ENCODE measurements at places on chromosomes 12 and 14.

- no peaks in the 10 kb centered on the region for H3K27me3 ChIP-seq
- H3K4me3 ChIP-seq: no peak overlapping the region
- no peak overlapping the region for H3K27ac ChIP-seq
- DNase-seq: no peak
- no peaks in the 10 kb centered on the region for H3K36me3 ChIP-seq
- H3K4me1 ChIP-seq: no peaks in the 10 kb centered on the region
These were observed 66.7 kb upstream of the PTCSC3 start for GRCh38 chr14:36243183-36243582.

- no peaks in the 10 kb centered on the region for H3K4me1 ChIP-seq
- no peak overlapping the region for H3K27ac ChIP-seq
- no peaks in the 10 kb centered on the region for H3K36me3 ChIP-seq
- no peak overlapping the region for H3K4me3 ChIP-seq
These were observed 410.7 kb downstream of the TMEM117 start for GRCh38 chr12:44246482-44247105.

- DNase-seq: no peak
- no peak overlapping the region for H3K27ac ChIP-seq
- no peak overlapping the region for H3K4me3 ChIP-seq
These were observed 6.8 kb downstream of the KNTC1 start for GRCh38 chr12:122533856-122534255.

- no peaks in the 10 kb centered on the region for H3K4me1 ChIP-seq
- no peaks in the 10 kb centered on the region for H3K27me3 ChIP-seq
- H3K36me3 ChIP-seq: no peaks in the 10 kb centered on the region
These were observed 34.2 kb downstream of the CKAP4 start for GRCh38 chr12:106213662-106214061.

DNA sequence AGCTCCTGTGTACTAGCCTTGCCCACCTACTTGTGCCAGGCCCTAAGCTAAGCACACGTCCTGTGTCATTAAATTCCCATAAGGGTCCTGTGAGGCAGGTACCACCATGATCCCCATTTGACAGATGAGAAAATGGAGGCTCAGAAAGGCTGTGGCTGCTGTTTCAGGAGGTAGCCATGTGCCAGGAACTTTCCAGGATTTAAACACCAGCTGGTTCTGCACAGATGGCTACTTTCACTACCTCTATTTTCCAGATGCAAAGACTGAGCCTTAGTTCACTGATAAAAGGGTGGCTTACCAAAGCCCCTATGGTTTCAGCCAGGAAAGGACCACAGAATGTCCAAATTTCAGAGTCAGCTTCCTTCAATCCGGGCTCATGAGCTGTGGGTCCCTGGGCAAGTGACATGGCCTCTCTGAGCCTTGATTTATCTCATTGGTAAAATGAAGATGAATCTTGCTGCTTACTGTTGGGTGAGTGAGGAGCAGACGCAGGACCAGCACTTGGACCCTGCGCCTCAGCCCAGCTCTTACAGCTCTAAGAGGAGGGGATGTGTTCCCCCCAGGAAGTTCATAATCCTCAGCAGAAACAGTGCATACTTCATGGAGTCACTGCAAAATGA, 23.5 kb downstream of the CMKLR1 start:
- H3K27ac ChIP-seq: no peak overlapping the region
- H3K27me3 ChIP-seq: no peaks in the 10 kb centered on the region
- no peak for DNase-seq
- no peak overlapping the region for H3K4me3 ChIP-seq
- H3K36me3 ChIP-seq: no peaks in the 10 kb centered on the region

- no peaks in the 10 kb centered on the region for H3K27me3 ChIP-seq
- H3K27ac ChIP-seq: no peak overlapping the region
- no peak overlapping the region for H3K4me3 ChIP-seq
- peak; percentile 10 for DNase-seq
- H3K4me1 ChIP-seq: no peaks in the 10 kb centered on the region
- H3K36me3 ChIP-seq: no peaks in the 10 kb centered on the region
These were observed 132.7 kb upstream of the EEA1 start for GRCh38 chr12:93061473-93062419.

DNA sequence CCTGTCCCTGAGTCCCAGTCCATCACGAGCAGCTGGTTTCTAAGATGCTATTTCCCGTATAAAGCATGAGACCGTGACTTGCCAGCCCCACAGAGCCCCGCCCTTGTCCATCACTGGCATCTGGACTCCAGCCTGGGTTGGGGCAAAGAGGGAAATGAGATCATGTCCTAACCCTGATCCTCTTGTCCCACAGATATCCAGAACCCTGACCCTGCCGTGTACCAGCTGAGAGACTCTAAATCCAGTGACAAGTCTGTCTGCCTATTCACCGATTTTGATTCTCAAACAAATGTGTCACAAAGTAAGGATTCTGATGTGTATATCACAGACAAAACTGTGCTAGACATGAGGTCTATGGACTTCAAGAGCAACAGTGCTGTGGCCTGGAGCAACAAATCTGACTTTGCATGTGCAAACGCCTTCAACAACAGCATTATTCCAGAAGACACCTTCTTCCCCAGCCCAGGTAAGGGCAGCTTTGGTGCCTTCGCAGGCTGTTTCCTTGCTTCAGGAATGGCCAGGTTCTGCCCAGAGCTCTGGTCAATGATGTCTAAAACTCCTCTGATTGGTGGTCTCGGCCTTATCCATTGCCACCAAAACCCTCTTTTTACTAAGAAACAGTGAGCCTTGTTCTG, 41.6 kb downstream of the DAD1 start:
- DNase-seq: peak; percentile 87
- peak overlapping the region; percentile 85 for H3K27ac ChIP-seq
- no peaks in the 10 kb centered on the region for H3K27me3 ChIP-seq
- peaks cover 11% of the 10 kb centered on the region for H3K36me3 ChIP-seq

DNA sequence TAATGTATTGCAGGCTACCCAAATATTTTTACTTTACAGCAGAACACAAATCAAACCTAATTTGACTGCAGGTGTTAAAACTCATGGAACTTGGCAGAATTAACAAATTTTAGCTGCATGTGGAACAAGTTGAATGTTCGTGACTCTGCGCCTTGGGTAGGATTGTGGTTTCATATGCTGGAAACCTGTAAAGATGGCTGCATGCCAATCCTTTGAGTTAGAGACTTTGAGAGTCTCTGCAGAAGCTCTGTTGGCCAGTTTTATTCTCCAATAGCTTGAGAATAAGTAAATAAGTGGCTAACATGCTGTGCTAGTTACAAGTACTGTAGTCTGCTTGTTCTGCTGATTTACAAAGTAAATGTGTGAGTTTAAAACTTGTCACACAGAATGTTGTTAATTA, 77.8 kb downstream of the PDE6H start:
- no peaks in the 10 kb centered on the region for H3K4me1 ChIP-seq
- H3K27me3 ChIP-seq: no peaks in the 10 kb centered on the region
- H3K27ac ChIP-seq: no peak overlapping the region
- no peak for DNase-seq

DNA sequence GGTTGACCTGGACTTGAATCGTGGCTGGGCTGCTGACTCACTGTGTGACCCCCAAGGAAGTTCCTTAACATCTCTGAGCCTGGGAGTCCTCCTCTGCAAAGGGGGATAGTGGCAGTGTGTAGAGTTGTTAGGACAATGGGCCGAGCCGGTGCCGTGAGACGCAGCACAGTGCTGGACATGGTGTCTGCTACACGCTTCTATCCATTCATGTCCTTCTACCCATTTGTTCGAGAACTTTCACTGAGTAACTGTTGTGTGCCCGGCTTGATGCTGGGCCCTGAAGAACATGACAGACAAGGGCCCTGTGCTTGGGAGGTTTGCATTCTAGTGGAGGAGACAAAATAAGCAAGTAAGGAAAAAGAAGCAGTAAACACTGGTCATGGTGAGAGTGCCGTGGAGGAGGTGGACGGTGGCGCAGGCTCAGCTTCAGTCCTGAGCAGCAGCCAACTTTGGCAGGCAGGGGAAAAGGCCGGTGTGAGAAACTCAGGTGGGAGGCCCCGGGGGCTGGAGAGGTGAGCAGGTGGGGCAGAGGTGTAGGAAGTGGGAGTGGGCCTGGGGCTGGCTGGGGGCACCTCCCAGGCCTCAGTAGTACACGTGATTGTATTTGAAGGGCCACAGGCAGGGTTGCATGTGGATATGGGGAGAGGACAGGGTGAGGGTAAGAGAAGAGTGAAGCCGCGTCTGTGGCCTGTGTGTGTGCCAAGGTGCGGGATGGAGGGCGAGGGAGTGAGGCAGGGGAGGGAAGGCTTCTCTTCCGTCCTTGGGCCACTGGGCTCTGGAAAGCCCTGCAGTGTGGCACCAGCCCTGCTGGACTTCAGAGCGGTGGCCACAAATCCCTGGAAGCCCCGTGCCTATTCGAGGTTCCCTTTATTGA, 13.8 kb downstream of the VASH1 start:
- DNase-seq: no peak
- no peak overlapping the region for H3K4me3 ChIP-seq
- no peaks in the 10 kb centered on the region for H3K4me1 ChIP-seq
- no peaks in the 10 kb centered on the region for H3K27me3 ChIP-seq

DNA sequence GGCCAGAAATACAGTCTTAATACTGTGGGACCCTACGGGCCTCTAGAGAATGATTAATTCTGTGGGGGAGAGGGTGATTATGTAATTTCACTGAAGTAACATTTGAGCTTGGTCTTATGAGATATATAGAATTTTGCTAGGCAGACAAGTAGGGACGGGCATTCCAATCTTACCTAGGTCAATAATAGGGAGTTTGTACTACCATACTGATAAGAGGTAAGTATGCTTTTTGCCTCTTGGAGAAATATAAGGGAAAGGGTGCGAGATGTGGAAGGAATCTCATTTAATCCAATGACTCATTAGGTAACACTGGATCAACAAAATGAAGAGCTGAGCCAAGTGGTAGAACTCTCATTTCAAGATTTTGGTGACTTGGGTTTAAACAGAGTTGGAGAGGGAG, 5.2 kb downstream of the RAB5B start:
- H3K4me1 ChIP-seq: no peaks in the 10 kb centered on the region
- H3K4me3 ChIP-seq: no peak overlapping the region
- H3K36me3 ChIP-seq: peaks cover 17% of the 10 kb centered on the region
- no peak overlapping the region for H3K27ac ChIP-seq
- H3K27me3 ChIP-seq: no peaks in the 10 kb centered on the region
- no peak for DNase-seq

- H3K27me3 ChIP-seq: no peaks in the 10 kb centered on the region
- peak overlapping the region; percentile 67 for H3K4me3 ChIP-seq
- no peak for DNase-seq
- H3K36me3 ChIP-seq: peaks cover 25% of the 10 kb centered on the region
- H3K27ac ChIP-seq: peak overlapping the region; percentile 71
- peaks cover 23% of the 10 kb centered on the region for H3K4me1 ChIP-seq
These were observed 10.1 kb downstream of the SHMT2 start for GRCh38 chr12:57239587-57240065.
